ENCODE measurements at places on chromosomes 1 and 21.

GRCh38 chr1:8390707-8391106, 72.8 kb downstream of the SLC45A1 start:
- DNase-seq = no peak

- DNase-seq = no peak
Measured at GRCh38 chr1:41861535-41862383, 57.0 kb downstream of the HIVEP3 start.

DNA sequence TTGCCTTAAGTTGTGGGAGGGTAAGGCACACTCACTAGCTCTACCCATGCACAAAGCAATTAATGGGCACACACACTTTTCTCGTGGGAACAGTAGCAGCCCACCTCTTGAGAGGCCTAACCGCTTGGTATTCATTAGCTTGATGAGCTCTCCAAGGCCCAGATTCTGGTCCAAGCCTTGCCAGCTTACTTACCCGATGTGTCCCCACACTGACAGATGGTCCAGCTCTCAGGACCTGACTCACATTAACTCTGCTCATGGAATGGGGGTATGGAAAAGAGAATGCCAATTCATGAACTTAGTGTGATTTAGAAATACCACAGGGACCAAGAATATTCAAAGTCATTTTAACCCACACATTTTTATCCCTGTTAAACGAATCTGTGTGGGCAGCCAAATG, 106.8 kb upstream of the CACHD1 start:
- DNase-seq = no peak

- no peak for DNase-seq
Measured at GRCh38 chr1:231541842-231542241, 13.4 kb downstream of the TSNAX start.

GRCh38 chr1:24179251-24179840, 7.7 kb downstream of the IFNLR1 start:
- no peak for DNase-seq

DNA sequence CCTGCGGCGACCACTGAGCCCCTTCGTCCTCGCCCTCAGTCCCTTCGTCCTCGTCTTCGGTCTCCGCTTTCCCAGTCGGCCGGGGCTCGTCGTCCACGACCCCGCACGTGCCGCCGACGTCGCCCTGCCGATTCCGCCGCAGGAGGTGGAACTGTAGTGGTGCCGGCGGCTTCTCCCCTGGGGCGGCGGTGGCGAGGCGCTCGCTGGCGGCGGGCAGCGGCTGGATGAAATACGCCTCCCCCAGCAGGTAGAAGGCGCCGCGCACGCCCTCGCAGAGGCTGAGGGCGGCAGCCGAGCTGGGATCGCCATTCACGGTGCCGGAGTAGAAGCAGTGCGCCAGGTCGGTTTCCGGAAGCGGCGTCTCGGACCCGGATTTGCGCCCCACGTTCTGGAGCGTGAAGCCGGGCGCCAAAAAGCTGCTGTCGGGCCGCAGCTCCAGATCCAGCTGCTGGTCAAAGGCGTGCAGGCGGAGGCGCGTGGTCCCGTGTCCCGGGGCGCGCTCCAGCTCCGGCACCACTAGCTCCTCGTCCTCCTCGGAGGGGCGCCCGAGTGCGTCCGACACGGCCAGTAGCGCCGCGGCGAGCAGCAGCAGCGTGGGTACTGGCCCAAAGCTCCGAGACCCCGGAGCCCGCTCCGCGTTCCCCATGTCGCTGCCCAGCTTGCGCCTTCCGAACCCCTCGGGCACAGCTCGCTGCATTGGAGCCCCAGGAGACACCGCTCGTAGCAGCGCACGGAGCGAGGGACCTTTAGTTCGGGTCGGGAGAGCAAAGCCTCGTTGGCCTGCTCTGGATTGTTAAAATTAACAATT, 747 bp downstream of the ADAMTS1 start:
- DNase-seq = no peak

DNA sequence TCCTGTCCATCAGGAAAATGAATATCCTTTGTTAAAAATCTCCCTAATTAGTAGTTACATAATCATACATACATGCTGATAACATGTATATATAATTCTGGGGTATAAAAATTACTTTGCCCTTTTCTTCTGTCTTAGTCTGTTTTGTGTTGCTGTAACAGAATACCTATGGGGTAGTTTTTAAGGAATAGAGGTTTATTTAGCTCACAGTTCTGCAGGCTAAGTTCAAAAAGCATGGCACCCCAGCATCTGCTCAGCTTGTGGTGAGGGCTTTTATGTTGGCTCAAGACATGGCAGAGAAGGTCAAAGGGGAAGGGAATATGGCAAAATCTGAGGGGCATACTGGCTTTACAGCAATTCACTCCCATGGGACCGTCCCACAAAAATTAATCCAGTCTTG, 16.3 kb upstream of the RPS6KC1 start:
- no peak for DNase-seq

- no peak for DNase-seq
Measured at GRCh38 chr1:27496604-27497155, 6.7 kb upstream of the WASF2 start.

- no peak for DNase-seq
Measured at GRCh38 chr21:46557469-46557868, 47.4 kb downstream of the S100B start.

GRCh38 chr21:15272591-15272990, 207.8 kb upstream of the NRIP1 start:
- no peak for DNase-seq
